Karpas-422 (cell line): ENCODE measurements at places on chromosomes 6 and 20.

DNA sequence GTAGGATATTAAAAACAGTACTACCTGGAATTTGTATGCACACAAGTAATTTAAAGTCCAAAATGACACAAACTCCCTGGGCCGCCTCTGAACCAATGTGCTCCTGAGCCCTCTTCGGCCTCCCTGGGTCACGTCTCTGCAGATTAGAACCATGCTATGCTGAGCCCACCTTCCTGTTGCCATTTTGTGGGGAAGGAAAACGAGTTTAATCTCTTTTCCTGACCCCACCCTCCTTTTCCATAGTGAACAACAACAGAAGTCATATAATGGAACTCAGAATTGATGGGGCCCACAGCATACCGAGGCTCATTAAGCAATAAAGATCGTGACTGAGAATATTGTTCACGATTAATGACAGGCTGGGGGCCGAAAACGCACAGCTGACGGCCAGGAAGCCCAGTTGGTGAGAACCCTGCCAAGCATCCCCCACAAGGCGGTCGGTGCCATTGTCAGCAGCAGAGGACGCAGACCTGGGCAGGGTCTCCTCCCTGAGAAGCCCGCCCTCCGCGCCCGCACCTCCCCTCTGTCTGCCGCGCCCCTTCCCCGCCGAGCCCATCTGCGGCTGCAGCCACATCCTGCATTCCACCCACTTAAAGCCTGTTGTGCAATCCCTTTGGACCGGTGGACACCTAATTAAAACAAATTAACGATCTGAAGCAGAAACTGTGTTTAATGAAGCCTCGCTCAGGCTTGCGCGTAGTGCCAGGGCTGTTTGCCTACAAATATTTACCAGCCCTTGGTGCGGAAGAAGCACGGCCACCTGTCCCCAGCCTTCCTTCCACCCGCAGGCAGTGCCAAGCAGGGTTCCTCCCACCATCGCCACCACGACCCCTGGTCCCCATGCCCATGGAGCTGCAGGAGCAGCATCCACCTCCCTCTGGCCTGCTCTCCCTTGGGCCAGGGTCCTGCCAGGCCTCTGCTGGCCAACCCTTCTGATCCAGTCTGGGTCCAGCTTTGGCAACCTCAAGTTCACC lies 68.1 kb downstream of the DLL1 start:
- DNase-seq: no peak

GRCh38 chr6:169991031-169991390 lies 239.6 kb downstream of the ERMARD start:
- no peak for DNase-seq

DNA sequence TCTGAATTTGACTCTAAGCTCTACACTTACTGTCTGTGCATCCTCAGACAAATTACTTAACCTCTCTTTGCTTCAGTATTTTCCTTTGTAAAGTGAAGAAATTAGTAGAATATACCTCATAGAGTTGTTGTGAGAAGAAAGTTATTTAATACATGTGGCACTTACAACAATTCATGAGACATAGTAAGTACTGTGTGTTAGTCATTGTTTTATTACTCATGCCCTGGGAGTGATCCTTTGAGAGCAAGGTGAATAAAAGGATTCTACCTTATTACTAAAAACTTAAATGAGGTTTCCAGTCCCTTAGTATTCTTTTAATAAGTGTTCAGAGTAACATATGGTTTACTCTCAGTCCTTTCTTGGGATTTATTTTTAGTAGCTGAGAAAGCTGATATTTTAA lies 233.6 kb upstream of the MAP3K7 start:
- no peak for DNase-seq

DNA sequence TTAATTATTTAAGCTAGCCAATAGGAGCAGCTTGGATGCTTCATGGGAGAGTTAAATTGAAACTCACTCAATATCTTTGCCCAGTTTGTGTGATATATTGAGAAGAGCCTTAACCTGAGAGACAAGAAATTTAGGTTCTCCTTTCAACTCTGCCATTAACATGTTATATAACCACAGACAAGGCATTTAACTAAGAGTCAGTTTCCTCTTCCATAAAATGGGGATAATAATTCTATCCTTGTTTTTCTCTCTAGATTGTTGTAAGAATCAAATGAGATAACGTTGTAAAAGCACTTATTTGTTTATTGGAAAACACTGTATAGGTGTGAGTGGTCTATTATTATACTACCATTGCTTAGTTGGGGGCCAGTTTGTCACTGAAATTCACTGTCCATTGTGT lies 7.8 kb downstream of the ACSS2 start:
- no peak for DNase-seq
